Stimulated activated naive CD4-positive, alpha-beta T cell treated with Interleukin-2 at 50 U/mL for 16 hours (primary cell): ENCODE measurements at places on chromosomes 16 and 17.

GRCh38 chr16:35506898-35507194, 2047.4 kb downstream of the TP53TG3F start:
- no peak for DNase-seq

DNA sequence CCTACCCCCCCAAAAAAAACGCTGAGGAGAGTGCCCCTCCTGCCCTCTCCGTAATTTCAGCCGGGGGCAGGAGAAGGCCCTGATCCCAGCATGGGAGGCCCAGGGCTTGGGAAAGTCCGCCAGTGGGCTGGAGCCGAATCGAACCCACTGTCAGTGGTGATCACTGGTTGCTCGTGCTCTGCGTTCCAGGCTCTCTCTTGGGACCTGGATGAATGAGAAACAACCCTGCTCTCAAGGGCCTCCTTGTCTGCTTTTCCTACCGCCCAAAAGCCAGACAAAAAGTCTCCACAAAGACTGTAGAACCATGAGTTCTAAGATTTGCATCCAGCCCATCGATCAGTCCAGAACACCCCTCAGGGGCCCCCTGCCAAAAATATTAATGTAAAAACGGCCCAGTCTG, 8.1 kb downstream of the ARHGAP23 start:
- DNase-seq = no peak

GRCh38 chr16:58378401-58378800, 13.9 kb upstream of the GINS3 start:
- no peak for DNase-seq

DNA sequence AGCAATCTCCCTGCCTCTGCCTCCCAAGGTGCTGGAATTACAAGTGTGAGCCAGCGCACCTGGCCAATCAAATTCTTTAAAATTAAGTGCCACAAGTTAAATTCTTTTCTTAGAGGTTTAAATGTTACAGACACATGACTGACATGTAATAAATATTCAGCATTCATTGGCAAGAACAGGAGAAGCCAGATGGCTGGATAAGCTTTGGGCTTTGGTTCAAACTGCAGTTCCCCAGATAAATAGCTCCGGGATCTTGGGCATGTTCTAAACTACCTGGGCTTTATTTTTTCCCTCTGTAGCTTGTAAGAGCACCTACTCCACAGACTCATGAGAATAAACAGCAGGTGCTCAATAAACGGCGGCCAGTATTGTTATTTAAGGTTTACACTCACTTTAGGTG, 34.1 kb downstream of the ABAT start:
- no peak for DNase-seq

GRCh38 chr17:36578671-36579070, 13.0 kb upstream of the DHRS11 start:
- DNase-seq = no peak

DNA sequence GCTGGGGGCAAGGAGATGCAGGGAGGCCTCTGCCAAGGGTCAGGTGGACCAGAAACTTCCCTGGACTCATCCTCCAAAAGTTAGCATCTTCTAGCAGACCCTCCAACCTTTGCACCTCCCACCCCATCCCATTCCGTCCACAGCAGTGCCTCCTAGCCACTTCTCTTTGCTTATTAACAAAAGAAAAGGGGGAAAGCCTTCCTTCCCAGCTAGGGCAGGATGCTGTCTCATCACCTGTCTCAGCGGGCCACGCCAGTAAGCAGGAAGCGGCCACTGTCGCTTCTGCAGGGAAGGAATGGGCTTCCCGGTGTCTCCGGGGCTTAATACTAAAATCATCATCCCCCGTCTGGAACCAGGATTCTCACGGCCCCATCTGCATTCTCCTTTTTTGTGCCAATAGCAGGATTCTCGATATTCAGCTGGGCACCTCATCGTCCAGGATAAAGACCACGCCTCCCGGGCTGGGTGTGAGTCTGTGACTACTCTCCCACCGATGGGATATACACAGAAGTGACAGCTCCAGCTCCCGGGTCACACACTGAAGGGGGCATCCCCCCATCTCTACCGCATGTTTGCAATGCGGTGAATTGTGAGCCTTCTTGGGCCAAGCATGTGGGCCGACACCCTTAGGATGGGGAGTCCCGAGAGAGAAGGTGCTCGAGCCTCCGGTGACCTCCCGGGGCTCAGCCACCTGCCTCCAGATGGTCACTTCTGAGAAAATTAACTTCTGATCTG, 15.5 kb upstream of the RBFOX3 start:
- DNase-seq = no peak

GRCh38 chr17:37506678-37507077, 17.0 kb downstream of the DUSP14 start:
- no peak for DNase-seq

- no peak for DNase-seq
These were observed at the start of gene ANKFN1 for GRCh38 chr17:56152874-56153602. ANKFN1 (plus strand) TSS chr17:56153475; CDS start chr17:56212668, 59,193 bp downstream.

DNA sequence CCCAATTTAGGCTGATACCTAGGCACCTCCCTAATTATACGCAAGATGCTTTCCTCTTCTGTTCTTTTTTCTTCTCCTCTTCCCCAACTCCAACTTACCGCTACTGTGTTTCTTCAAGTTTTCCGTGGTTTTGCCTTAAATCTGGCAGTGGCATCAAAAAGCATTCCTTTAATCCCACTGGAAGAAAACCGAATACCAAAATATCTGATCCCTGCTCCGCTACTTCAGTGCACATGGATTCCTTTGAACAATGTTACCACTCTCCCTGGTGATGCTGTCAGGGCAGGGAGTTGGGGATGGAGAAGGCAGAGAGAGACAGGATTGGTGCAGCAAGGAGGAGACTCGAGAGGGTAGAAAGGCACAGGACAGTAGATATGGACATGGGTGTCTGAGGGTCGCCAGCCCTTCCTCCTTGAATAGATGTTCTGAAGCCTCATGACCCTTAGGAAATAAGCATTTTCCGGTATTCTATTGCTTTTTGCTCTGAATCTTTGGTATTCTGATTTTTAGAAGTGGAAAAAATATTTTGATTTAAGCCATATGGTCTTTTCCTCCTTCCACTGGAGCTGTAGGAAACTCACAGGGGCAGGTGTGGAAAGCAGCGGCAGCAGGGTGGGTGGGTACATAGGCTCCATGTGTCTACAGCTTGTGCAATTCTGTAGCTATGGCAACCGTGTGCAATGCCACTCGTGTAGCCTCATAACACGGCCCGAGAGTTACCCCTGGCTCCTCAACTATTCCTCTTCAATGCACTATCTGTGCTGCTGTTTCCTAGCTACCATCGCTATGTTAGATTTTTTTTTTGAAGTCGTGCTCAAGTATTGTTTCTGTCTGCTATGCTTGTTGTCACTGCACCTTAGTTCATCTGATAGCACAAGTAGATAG, 32.3 kb upstream of the TANC2 start:
- DNase-seq = no peak

DNA sequence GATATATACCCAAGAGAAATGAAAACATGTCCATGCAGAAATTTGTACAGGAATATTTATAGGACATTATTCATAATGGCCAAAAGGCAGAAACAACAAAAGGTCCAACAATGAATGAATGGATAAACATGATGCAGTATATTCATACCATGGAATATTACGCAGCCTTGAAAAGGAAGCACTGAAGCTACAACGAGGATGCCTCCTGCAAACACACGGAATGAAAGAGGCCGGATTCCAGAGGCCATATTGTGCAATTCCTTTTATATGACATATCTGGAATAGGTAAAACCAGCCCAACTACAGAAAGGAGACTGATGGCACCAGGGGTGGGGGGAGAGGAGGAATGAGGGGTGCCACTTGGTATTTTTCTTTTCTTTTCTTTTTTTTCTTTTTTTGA, 14.5 kb upstream of the CHMP6 start:
- DNase-seq = no peak

DNA sequence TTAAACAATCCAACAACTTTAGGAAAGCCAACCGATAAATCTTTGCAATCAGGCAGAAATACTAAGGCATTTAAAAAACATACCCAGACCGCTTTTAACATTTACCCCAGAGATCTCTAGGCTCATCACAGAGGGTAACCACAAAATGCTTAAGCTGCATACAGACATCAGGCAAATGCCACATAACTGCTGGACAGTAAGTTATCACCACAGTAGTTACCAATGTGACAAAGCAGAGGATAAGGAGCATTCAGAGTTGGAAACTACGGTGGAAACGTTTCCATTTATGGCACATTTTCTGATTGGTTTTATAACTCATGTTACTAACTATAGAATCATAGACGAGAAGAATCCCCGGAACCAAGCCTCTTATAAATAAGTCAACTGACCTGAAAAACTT, 77.5 kb downstream of the KANSL1 start:
- DNase-seq = no peak

- no peak for DNase-seq
These were observed 21.0 kb upstream of the MAPK3 start for GRCh38 chr16:30144017-30144416.

DNA sequence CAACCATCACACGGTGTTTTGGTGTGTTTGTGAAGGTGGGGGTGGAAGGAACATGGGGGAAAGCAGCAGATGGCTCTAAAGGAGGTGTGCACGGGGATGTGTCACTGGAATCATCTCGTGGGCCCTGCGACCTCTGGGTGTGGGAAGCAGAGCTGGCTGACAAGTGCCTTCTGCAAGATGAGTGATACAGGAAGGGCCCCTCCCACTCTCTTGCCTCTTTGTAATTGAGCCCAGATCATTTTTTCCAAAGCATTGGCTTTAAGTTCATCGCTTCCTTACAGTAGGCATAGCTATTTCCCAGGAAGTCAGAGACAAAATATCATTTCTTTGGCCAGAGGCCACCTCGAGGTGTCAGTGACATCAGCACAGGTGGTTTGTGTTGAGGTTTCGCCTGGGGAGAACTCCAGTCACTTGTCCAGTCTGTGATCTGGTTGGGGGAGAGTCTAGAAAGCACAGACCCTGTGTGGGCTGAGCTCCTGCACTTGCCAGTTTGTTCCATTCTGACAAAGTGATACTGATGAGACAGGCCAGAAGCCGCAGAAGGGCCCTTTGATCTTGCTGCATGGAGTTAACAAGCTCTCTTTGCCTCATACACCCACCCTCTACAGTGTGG, 20.6 kb upstream of the SNTB2 start:
- DNase-seq = peak; percentile 84
